ENCODE measurements at places on chromosomes 11 and 22.

GRCh38 chr22:44728761-44729324 lies 23.5 kb upstream of the ARHGAP8 start:
- DNase-seq, result no peak

- no peak for DNase-seq
Observed at GRCh38 chr11:82458761-82459160, 274.9 kb downstream of the FAM181B start.

DNA sequence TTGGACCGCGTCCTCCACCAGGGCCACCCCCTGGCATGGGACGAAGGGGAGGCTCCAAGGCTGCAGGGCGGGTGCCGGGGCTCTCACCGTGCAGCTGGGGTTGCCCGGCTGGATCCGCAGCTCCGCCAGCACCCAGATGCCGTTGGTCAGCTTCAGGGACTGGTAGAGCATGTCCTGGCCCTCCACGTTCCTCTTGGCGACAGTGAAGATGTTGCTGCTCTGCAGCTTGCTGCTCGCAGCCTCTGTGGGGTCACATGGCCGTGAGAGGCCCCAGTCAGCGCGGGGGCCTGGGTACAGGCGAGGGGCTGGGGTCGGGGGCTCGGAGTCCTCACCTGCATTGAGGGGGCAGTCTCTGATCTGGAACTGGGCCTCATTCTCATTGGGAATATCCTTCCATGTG lies 14.8 kb upstream of the RASL10A start:
- no peak for DNase-seq

GRCh38 chr22:41280065-41280464 lies 5.9 kb downstream of the RANGAP1 start:
- DNase-seq, result no peak

DNA sequence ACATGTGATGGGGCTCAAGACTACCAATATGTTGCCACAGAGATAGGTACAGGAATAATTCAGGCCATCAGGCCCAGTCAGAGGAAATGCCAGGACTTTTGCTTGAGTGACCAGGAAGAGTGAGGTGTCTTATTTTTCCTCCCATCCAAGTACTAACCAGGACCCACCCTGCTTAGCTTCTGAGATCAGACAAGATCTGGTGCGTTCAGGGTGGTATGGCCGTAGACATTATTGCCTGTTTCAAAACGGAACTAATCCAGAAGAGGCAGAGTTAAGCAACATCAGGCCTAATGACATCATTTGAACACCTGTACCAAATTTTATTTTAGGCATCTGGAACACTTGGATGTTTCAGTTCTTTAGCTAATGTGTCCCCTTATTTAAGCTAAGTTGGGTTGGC lies 205.5 kb upstream of the POU2AF2 start:
- no peak for DNase-seq

DNA sequence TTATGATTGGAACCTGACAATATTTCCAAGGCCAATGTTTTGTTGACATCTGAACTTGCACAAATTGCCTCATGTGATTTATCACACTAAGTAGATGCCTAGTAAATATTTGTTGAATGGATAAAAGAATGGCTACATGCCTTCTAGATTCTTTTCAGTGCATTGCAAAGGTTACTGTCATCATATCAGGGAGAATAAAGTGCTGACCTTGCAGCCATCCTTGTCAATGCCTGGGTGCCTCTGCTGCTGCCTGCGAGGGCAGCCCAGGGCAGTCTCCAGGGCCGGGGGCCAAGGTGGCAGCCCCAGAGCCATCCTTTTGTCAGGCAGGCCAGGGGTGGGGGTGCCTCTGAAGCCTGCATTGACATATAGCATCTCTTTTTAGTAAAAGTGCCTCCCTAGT lies 325.6 kb upstream of the MTNR1B start:
- DNase-seq, result no peak

GRCh38 chr22:22953791-22954190 lies 66.2 kb downstream of the IGLL5 start:
- DNase-seq, result no peak

- no peak for DNase-seq
Observed at GRCh38 chr11:19577391-19577975, 135.2 kb upstream of the NAV2 start.

GRCh38 chr11:45811571-45812290 lies 6.8 kb downstream of the SLC35C1 start:
- DNase-seq, result no peak

GRCh38 chr11:95522874-95523273 lies 266.7 kb downstream of the FAM76B start:
- DNase-seq, result no peak

GRCh38 chr11:35274909-35275785 lies 136.2 kb downstream of the CD44 start:
- DNase-seq, result no peak

GRCh38 chr22:40421941-40422340 lies 51.5 kb downstream of the SGSM3 start:
- DNase-seq, result no peak
